Naive thymus-derived CD4-positive, alpha-beta T cell (primary cell): ENCODE measurements at places on chromosomes 12 and 14.

GRCh38 chr14:32075672-32076277 is 1.3 kb upstream of the ARHGAP5 start:
- no peaks in the 10 kb centered on the region for H3K36me3 ChIP-seq
- H3K27me3 ChIP-seq: no peaks in the 10 kb centered on the region
- DNase-seq: no peak
- peak overlapping the region; percentile 71 for H3K27ac ChIP-seq
- peak overlapping the region; percentile 99 for H3K4me3 ChIP-seq

- no peaks in the 10 kb centered on the region for H3K36me3 ChIP-seq
- H3K27ac ChIP-seq: no peak overlapping the region
- no peak for DNase-seq
- H3K4me3 ChIP-seq: no peak overlapping the region
- peaks cover 3% of the 10 kb centered on the region for H3K27me3 ChIP-seq
- H3K4me1 ChIP-seq: no peaks in the 10 kb centered on the region
These were observed 6.1 kb upstream of the TCL1B start for GRCh38 chr14:95679998-95680735.

DNA sequence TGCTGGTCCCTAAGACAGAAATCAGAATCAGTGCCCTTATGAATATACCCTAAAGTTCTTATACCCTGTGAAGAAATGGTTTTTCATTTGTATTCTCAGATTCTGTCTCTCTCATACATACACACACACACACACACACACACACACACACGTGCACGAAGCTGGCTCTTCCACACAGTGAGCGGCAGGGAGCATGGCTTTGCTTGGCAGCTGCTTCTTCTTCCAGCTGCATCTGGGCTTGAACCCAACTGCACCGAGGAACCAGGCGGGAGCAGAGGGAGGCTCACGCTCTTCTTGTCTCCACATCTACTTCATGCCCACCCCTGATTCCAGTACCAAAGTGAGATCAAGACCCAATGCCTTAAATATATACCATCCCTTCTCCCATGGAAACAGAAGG is 19.4 kb downstream of the GRIN2B start:
- H3K27me3 ChIP-seq: no peaks in the 10 kb centered on the region
- H3K36me3 ChIP-seq: no peaks in the 10 kb centered on the region
- no peak overlapping the region for H3K4me3 ChIP-seq

DNA sequence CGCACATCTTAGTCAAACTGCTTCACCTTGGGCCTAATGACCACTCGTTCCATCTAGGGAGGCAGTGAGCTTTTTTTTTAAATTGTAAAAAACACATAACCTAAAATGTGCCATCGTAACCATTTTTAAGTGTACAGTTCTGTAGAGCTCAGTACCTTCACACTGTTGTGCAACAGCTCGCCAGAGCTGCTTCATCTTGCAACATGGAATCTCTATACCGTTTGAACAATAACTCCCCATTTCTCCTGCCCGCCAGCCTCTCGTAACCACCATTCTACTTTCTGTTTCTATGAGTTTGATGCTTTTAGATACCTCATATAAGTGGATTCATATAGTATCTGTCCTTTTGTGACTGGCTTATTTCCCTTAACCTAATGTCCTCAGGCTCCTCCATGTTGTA is 196.2 kb downstream of the CHST11 start:
- H3K36me3 ChIP-seq: no peaks in the 10 kb centered on the region
- no peak overlapping the region for H3K4me3 ChIP-seq
- no peaks in the 10 kb centered on the region for H3K4me1 ChIP-seq
- H3K27ac ChIP-seq: no peak overlapping the region
- no peak for DNase-seq
